Daoy (cell line): ENCODE measurements at places on chromosomes 2 and 18. TPM values are rescaled to one million over a fixed set of nuclear protein-coding genes. Genes with fewer than 3 reads are reported as not detected.

POTEI gene
- total RNA-seq: 0.06 and 0.40 TPM in 2 replicates

GREB1L gene
- 1.7 and 5.7 TPM in 2 replicates for total RNA-seq

OTOS gene
- total RNA-seq: 0.34 TPM in 1 of 2 replicates, not detected in the other

REEP1 gene
- total RNA-seq: 4.1 TPM in 2 replicates

GCG gene
- not detected in 2 replicates for total RNA-seq

SPP2 gene
- total RNA-seq: not detected in 2 replicates

PLEKHH2 gene
- total RNA-seq: 0.51 and 1.2 TPM in 2 replicates

FTCDNL1 gene
- total RNA-seq: 0.86 and 1.4 TPM in 2 replicates

IHH gene
- not detected in 2 replicates for total RNA-seq

SCN1A gene
- total RNA-seq: not detected in 2 replicates

IL36RN gene
- total RNA-seq: not detected in 2 replicates

CIB4 gene
- not detected in 2 replicates for total RNA-seq

GRCh38 chr2:203535078-203535783 lies at the start of gene RAPH1:
Gene RAPH1, minus strand, starts transcription at chr2:203535301. Its CDS starts 39,948 bp downstream, at chr2:203495353.
- DNase-seq: peak; percentile 90

- no peak for DNase-seq
Measured at GRCh38 chr18:48802543-48803290, 148.0 kb downstream of the SMAD7 start.

GRCh38 chr18:5543036-5543680 lies 639 bp downstream of the EPB41L3 start:
- no peak for DNase-seq

- no peak for DNase-seq
Measured at GRCh38 chr2:225017713-225018112, 24.6 kb downstream of the DOCK10 start.

- DNase-seq: peak; percentile 9
Measured at GRCh38 chr2:143553261-143553660, 424.0 kb downstream of the ARHGAP15 start.

GRCh38 chr2:197633109-197633657 lies 42.2 kb downstream of the RFTN2 start:
- no peak for DNase-seq

GRCh38 chr2:106996171-106996769 lies 110.3 kb upstream of the ST6GAL2 start:
- DNase-seq: no peak

DNA sequence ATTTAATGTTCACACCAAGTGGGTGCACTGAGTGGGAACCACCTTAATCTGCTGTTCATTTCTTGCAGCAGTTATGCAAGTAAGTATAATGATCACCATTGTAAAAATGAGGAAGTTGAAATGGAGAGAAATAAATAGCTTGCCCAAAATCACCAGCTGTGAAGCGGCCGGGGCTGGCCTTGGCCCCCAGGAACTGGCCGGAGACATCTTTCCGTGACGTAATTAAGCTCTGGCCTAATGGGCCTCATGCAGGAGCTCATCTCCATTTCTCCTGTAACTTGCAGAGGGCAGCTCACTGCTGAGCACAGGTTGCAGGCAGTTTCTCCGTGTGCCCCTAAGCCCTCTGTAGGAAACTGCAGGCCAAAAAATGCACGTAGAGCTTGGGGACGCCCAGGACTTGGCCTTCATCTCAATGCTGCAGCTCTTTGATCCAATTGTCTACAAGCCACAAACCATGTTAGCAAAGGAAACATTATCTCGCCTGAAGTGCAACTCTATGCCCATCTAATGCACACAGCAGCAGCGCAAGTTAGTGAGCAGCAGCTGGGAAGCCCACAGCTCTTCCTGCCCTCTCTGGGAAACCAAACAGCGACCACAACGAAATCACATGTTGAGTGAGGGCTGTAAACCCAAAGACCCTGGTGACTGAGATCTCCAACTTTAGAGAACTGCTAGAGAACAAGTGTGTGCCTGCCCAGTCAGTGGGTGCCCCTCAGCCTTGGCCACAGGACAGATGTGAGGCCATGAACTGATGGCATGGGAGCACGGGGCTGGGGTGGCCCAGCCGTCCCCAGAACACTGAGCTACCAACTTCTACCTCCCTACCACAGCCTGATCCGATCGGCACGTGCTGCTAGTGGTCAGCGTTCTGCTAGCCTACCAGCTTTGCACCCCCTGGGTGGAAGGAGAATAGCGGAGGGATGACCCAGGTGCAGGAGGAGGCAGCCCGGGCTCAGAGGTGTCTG lies 28.8 kb downstream of the APCDD1 start:
- DNase-seq: no peak

DNA sequence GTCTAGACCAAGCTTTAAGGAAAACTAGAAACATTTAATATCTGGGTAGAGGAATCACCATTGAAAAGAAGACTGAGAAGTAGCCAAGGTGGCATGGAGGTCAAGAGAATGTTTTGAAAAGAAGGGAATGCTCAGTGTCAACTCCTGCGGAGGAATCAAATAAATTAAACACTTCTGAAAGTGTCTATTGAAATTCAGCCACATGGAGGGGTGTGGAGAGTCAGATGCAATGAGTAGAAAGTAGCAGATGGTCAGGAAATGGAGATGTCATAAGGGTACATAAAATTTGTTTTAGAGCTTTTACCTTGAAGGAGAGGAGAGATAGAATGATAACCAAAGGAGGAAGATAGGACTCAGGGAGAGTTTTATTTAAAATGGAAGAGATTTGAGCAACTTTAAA lies 35.1 kb downstream of the NLRC4 start:
- no peak for DNase-seq

GRCh38 chr18:24976502-24976901 lies 375.5 kb downstream of the ZNF521 start:
- no peak for DNase-seq

- no peak for DNase-seq
Measured at GRCh38 chr18:8699948-8700347, 5.4 kb upstream of the MTCL1 start.

DNA sequence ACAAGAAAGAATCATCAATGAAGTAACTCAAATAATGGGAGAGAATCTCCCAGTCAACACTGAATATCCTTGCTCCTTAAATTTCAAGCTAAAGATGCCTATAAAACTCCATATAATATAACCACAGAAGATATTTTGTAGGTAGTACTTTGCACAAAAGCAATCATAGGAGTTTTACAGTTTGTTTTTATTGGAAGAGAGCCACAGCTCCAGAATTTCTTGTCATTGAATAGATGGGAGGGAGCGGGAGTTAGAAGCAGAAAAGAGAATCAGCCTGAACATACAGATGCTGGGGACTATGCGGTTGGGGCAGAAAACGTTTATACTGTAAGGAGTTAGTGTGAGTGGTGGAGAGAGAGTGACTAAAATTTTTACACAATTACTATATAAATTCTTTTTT lies 18.3 kb upstream of the SMAD4 start:
- no peak for DNase-seq

- no peak for DNase-seq
Measured at GRCh38 chr2:78540255-78540654, 485.2 kb upstream of the REG3G start.

- DNase-seq: no peak
Measured at GRCh38 chr18:36613810-36614209, 215.0 kb downstream of the TPGS2 start.

DNA sequence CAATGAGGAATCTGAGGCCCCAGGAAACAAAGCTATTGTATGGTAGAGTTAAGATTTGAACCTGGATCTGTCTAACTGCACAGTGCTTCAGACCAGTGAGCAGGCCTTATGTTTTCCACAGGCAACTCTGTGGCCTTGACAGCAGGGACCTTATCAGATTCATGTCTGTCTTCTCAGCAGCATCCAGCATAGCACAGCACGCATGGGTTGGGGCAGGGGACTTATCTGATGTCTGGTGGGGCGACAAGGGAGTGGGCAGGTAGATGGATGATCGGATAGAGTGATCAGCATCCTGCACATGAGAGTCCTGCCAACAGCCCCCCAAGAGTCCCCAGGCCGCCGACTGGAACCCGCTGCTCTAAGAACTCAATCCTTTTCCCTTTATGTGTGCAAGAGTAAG lies 28.7 kb upstream of the KCNF1 start:
- DNase-seq: no peak

DNA sequence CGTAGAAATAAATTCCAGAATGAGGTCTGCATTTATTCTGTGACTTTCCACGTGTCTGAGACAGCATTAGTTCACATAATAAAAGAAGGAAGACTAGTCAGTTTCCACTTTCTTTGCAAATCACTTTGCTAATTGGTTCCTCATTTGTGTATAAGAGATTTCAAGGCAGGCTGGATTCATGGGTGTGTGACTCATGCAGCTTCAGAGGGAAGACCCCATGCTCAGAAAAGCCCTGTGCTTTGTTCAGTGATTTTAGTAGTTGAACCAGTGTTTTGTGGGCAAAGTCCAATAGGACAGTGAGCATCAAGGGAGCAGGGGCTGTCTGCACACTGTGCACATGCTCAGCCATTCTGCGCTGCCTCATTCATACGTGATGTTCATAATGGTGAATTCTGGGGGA lies 297.8 kb downstream of the DLGAP1 start:
- DNase-seq: no peak

- no peak for DNase-seq
Measured at GRCh38 chr2:120605231-120605935, 130.3 kb upstream of the GLI2 start.

- DNase-seq: peak; percentile 50
Measured at GRCh38 chr2:128313091-128313836, 5.4 kb downstream of the HS6ST1 start.

DNA sequence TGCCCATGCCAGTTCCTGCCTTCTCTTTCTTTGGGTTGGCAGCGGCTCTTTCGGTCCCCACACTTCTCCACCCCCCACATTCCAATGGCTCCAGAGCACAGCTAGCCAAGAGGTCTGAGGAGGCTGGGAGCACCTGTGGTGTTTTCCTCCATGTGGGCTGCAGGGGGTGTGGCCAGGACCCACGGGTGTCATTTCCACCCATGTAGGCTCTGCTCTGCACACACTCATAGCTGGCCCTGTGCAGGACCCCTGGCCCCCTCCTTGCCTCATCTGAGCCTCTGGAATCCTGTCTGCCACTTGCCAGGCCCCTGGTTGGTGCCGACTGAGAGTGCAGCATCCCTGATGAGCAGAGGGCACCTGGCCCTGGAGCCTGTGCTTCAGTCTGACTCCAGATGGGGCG lies 46.3 kb downstream of the DYSF start:
- DNase-seq: no peak

- DNase-seq: no peak
Measured at GRCh38 chr2:147098940-147099339, 745.9 kb upstream of the ACVR2A start.

GRCh38 chr2:24334245-24334633 lies 26.1 kb downstream of the ITSN2 start:
- no peak for DNase-seq

- DNase-seq: no peak
Measured at GRCh38 chr2:134738141-134738870, 19.5 kb upstream of the TMEM163 start.

GRCh38 chr2:43327119-43327518 lies 100.7 kb upstream of the ZFP36L2 start:
- no peak for DNase-seq

DNA sequence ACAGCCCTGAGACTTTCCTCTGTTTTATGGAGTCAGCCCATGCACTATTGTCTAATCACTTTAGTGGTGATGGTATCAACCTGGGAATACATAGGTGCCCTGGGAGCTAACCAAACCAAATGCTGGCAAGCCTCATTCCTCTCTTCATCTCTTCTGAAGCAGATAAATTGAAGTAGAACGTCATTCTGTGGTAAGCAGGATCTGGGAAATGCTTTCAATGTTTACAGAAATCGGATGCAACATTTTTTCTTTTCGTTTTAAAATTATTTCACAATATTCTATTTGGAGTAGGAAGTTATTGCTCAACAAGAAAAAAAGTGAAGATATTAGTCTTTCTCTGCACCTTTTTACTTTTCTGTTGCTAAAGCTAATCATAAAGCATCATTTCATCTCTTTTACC lies 114.2 kb downstream of the RBMS1 start:
- no peak for DNase-seq

DNA sequence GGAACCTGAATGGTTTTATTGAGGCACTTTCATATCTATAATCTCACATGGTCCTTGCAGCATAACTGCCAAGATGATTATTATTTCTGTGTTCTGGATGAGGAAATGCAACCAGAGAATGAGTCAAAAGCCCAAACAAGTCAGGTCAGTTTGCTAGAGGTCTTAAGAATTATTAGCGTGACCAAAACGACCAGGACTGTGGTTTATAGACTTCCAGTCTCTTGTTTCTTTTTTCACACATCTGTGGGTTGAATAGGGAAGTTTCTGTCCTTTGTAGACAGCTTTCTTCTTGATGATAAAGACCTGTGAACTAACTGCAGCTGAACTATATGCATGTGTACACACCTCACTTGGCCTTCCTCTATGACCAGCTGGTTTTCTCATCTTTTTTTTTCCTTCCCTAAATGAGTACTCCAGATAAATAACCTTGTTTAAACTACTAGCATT lies 13.9 kb downstream of the ADAM23 start:
- no peak for DNase-seq

DNA sequence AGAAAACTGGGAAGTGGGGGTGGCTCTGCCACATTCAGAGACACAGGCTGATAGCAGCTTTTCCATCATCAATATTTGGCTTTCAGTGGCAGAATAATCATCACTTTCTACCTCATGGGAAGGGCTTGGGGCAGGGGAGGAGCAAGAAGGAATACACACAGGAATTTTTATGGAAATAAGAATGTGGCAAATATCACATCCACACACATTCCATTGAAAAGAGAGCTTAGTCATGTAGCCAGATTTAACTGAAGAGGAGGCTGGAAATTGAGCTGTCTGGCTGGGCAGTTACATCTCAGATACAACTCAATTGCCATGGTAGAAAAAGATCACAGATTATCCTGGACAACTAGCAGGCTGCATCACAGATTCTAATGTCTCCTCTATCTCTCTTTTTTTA lies 1474.0 kb upstream of the ACVR2A start:
- DNase-seq: no peak

DNA sequence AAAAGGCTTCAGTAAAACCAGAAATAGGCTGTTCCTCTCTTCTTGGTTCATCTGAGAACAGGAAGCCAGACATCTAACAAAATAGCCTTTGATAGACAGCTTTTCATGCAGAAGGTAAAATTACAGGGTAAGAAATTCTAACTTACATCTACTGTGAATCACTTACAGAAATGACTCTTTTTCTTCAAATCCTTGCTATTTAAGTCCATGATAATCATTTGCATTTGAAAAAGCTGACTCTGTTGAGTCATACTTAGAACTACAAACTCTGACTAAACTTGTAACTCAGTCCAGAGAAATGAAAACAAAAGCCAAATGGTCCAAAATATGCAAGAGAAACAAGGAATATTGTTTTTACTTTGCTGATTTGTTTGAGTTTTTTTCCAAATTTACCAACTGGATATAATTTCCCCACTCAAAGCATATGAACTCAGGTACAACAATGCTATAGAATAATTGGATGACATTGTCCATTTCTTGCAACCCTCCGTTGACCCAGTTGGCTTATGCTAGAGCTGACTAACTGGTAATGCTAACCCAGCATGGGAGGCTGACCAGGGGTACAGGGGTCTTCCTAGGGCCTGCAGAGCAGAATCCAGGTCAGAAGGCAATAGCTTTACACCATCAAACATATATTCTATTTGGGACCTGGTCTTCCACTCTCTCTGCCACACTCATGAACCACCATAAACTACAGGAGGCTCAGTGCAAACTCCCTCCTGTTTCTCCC lies 18.8 kb upstream of the MREG start:
- DNase-seq: peak; percentile 4
